MV-4-11 (cell line): ENCODE measurements at places on chromosomes 1 and 21.

DNA sequence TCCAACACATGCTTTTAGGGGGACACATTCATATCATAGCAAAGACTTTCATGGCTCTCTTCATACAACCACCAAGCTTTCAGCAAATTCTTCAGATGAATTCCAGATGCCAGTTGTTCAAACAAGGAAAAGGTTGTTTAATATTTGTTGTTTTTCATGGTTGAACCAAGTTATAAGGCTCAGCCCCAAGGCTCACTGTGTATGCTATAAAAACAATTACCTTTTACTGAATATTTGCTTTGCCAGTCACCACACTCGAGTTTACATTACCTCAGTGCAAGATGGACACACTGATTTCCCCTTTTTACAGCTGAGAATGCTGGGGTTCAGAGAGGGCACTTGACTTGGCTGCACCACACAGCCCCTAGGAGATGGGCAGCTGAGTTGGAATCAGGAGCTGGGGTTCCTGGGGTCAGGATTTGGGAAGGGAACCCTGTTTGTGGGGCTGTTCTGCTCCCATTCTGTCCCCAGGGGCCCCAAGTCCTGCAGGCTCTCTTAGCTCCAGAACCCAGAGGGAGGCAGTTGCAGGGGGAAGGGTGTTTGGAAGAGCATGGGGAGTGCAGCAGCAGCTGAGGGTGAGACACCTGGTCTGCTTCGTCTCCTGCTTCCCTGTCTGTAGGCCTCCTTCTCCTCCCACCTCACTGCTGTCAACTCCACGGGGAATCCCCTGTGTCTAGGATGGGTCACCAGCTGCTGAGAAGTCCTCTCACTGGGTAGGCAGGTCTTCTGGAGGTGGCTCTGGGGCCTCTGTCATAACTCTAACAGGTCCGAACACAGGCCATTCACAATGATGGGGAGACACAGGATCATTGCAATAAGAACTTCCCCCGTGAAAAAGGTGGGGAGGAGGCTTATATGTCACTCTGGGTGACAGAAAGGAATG, 12.8 kb upstream of the TMPRSS2 start:
- no peak for DNase-seq

DNA sequence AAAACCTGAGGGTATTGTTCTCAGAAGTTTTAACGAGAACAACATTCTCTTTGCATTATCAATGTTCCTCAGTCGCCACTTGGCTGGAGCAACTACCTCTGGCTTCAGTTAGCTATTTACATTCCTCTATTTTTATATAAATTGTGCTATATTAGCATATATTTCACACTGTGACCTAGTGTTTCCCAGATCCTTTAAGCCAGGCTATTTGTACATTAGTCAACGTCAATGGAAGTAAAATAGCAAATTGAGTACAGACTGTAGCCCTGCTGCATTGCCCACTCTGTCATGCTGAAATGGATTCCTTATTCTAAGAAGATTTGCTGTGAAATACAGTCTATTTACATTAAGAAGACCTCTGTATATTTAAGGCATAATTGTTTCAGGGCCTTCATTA, 213.8 kb downstream of the ROR1 start:
- no peak for DNase-seq

GRCh38 chr1:241310451-241310850, 46.6 kb downstream of the RGS7 start:
- DNase-seq: peak; percentile 91

GRCh38 chr1:34682452-34683223, 72.2 kb upstream of the GJB5 start:
- no peak for DNase-seq

DNA sequence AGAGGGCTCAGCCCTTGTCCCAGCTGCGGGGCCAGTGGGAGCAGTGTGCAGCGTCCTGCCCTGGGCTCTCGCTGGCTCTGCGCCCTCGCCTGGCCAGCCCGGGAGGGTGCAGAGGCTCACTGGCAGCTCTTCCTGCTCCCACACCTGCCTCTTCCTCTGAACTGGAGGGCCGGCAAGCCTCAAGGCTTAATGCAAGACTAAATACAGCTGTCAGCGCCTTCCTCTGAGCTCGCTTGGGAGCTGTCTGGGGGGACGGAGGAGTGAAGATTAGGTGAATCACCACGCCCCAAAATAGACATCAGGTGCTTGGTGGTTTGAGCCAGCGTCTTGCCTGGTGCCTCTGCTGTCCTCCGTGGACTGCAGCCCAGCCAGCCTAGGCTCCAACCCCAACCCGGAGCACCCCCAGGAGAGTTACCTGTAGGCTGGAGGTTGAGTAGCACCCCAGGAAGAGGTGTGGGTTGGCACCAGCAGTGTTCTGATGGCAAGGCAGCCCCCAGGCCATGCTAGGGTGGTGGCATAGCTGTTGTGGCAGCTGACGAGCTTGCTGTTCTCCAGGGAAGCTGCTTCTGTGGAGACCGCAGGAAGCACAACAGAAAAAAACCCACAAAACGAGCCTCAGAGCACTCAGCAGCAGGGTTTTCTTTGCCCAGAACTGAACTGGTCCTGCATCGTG, 36.9 kb downstream of the UMODL1 start:
- DNase-seq: peak; percentile 61

DNA sequence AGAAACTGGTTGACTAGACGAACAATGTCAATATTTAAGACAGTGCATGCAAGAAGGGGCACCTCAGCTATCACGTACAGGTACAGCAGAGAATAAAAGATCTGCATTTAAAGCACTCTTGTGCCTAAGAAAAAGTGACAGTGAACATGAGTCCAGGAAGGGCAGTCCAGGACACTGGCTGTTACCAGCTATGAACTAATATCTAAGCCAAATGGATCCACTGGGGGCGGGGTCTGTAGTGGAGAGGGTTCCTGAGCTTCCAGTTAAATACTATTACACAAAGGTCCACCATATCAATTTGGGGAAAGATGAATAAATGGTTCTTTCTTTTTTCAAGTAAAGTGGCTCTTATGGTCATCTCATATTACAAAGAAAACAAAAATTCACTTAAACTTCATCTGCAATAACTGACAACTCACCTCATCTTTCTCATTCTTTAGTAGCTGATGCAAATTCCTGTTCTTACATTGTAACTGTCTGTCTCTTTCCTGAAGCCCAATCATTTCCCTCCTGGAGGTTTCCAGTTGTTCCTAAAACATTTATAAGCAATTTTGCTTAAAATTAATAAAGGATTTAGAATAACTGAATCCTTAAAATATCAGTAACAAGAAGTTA, 24.5 kb downstream of the SSX2IP start:
- DNase-seq: no peak

GRCh38 chr1:178243890-178244289, 150.0 kb downstream of the RASAL2 start:
- no peak for DNase-seq

DNA sequence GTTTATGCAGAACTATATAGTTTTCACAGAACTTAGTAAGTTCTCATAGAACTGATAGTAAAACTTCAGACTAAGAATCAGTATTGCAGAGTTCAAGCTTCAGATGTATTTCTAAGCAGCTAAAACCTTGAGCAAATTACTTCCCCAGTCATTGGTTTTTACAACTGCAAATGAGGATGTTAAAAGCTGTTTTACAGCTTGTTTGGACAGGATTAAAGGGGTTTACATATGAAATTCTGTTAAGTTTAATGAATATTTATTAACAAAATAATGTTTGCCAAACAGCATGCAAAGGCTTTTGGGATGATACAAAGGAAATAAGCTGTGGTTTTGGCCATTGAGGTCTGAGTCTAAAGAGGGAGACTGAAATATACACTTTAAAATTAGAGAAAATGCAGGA, 39.1 kb downstream of the CRB1 start:
- no peak for DNase-seq

GRCh38 chr1:179206812-179207211, 22.7 kb downstream of the ABL2 start:
- DNase-seq: no peak

DNA sequence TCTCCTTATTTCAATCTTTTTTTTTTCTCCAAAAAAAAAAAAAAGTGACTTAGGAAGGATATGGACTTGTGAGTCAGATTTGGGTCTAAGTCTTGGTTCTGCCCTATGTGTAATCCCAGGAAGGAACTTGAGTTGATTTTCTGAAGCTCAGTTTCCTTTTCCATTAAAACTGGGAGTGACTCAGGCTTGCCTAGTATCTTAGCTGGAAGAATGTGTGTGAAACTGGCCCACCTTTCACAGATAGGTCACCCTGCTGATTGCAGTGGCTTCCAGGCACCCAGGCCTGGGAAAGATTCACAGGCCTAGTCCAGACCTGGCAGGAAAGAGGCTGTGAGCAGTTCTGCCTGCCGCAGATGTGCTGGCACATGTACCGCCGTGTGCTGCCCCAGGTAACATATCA, 218.3 kb upstream of the HOOK1 start:
- no peak for DNase-seq

DNA sequence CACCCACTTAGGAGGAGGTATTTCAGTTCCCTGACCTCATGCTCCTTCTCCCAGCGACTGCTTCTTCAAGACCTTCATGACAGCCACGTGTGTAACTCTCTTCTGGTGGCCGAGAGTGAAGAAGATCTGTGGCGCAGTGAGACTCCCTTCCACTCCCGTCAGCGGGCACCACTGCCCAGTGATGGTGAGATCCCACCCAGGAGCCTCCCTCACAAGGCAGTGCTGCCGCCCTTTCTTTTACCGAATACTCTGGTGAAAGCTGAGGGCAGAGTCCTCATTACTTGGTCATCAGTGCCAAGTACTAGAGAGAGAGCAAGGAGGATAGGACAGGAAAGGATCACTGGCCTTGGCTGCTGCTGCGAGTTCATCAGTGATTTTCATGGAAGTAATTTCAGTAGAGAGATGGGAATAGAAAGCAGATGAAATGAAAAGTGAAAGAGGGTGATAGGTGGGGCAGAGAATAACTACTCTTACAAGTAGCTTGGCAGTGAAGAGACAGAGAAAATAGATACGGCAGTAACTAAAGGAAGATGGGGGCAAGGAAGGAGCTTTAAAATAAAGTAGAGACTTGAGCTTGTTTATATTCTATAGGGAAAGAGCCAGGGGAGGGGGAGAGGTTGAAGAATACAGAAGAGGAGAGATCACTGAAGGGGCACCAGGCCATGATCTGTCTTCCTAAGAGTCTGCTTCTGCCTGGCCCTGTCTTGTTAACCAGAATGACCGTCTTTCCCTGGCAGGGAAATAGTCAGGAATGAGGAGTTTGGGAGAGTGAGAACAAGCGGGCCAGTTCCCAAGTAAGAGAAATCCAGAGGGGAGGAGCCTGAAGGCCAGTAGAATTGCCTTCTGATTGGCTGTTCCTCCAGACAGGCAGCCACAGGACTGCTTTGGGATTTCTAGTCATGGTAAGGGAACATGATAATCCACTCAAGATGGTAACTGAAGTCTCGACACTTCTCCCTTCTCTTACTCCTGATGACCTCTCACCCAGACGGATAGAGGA, 18.3 kb downstream of the HYI start:
- DNase-seq: no peak

- peak; percentile 95 for DNase-seq
These were observed 39.2 kb downstream of the NSL1 start for GRCh38 chr1:212752252-212752933.

DNA sequence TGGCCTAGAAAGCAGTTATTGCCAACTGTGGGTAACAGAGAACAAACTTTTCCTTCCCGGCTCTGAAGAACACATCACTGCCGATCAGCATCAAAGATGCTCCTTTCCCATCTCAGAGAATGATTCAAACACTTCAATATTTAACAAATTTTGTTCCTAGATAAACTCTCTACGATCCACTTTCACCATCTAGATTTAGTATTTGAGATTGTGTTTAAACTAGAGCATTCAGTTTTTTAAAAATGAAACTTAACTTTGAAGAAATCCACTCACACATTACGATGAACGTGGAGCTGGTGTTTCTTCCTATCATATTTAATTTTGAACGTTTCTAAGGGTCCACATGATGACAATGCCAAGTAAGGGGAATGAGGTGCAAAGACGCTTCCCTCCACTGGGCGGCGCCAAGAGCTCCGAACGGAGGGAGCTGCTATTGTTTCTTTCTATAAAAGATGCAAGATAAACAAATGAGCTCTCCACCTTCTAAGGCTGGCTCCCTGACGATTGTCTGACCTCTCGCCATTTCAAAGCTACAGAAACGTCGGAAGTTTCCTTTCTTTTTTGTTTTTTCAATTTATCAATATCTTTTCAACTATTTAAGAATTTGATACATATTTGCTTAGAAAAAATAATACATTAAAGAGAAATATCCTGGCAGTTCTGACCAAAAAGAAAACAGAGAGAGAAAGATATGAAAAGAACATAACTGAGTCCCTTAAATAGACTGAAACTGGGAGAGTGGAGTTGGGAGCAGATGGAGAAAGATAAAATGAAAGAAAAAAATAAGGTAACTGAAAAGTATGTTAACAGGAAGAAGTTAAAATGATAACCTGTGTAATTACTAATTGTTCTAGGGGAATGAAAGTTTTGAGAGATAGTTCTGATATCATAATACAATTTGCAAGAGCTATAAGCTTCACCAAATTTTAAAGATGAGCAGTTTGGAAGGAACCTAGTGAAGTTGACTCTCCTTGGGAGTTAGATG, 4.4 kb upstream of the BARHL2 start:
- peak; percentile 19 for DNase-seq

DNA sequence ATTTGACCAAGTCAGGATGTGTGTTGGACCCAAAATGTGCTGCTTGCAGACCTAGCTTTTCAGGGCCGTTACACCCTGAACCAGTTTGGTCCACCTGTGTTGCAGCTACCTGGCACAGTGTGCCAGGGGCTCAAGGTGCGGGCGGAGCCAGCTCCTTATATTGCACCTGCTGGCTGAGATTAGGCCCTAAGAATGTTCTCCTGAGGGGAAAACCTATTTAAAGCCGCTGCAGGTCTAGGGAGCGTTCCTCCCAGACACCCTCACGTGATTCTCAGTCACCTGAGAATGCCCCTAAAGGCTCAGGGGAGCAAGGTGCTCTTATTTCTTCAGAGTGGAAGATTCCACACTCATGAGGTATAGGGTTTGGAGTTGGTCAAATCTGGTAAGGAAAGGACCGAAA, 12.0 kb downstream of the GSTM3 start:
- DNase-seq: no peak

DNA sequence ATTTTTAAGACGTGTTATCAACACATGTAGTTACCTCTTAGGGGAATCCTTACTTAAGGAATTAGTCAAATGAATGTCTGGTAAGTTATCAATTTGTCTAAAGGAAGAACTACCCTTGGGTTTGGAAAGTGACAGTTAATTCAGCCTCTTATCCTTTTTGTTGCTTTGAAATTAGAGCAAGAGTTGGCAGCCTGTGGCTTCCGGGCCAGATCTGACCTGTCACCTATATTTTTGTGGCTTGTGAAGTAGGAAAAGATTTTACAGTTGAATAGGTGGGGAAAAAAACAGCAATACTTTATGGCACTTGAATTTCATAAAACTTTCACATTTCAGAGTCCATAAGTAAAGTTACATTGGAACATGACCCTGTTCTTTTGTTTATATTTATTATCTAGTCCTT, 5.5 kb downstream of the MRPS6 start:
- no peak for DNase-seq

- no peak for DNase-seq
These were observed 17.5 kb downstream of the ZBTB18 start for GRCh38 chr1:244068567-244068966.

DNA sequence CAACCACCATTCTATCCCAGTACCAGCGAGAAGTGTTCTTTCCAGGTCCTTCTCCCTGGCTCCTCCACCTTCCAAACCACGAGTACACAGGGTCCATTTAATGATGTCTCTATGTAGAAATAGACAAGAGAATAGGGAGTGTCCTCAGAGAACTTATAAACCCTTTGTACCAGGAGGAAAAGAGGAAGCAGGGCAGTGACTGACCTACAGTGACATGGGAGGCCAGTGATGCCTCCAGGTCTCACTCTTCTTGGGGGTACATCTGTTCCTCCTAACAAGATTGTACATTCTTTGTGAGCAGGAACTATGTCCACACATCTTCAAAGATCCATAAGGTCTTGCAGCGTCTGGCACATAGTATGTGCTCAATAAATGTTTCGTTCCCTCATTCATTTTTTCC, 18.7 kb upstream of the FMOD start:
- peak; percentile 60 for DNase-seq

- peak; percentile 9 for DNase-seq
These were observed 40.4 kb upstream of the SYNC start for GRCh38 chr1:32742956-32743355.
